ENCODE measurements at places on chromosomes 11 and 22.

DNA sequence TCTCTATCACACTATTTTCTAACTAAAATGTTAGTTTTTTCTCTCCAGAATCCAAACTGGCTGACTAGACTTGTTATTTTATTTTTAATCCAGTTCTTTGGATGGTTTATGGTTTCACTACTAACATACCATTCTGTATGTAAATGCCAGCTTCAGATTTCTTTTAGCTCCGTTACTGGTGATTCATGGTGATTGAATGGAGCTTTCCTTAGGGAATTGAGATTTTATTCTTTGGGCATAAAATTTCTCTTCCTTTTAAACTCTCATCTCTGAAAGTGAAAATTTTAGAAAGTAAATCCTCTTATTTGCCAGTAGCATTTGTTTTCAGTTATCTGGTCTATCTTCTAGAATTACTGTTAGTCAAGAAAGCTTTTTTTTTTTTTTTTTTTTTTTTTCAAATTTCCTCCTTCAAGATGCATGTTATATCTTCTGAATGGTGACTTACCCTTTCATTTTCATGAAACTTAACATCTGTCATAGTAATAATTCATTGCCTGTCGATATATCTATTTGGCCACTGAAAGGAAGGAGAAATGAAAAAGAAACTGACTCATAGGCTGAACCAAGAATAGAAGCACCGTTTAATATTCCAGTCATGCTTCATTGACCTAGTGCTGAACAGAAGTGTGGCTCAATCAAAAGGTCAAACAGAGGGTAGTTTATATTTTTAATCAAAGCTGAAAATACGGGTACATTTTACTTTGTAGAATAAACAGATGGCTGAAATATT, 6.4 kb downstream of the ENDOD1 start:
- no peak for DNase-seq

- no peak for DNase-seq
These were observed 1084.9 kb downstream of the BRD1 start for GRCh38 chr22:48742556-48743343.

DNA sequence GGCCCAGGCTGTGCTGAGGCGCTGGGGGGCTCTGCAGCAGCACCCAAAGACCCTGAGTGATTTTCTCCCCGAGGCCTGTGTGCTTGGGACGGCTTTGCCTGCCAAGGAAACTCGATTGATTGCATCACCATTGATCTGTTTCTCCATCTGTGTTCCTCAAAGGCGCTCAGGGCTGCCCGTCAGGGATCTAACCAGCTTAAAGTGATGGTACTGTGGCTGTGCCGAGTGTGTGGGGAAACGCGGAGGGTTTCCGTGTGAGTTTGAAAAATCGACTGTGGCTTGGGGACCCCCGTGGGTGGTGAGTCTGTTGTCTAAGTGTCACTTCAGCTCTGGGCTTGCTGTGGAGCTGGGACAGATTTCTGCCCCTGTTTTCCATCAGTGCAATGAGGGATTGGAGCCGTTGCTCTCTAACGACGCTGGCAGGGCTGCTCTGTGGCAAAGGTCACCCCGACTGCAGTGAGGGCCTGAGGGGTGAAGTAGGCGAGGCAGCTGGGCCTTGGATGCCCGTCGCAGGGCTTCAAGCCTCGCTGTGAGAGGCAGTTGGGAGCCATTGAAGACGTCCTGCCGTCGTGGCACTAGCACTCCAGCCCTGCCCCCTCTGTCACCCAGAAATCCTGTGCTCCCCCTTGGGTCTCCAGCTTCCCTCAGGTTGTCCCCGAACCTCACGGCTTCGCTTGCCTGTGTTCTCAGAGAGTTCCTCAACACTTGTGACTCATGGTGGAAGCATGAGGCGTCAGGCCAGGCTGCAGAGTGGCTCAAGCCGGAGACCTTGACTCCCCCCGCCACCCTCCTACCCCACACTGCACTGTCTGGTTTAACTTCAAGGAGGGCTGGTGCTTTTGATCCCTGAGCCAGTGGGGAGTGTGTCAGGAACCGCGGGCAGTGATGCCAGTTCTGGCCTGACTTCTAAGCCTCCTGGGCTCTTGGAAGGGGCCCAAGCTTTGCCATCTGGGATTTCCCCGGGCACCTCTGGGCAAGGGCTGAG, 21.8 kb downstream of the CACNA1I start:
- no peak for DNase-seq

GRCh38 chr11:105000797-105001196, 22.2 kb downstream of the CASP5 start:
- DNase-seq = peak; percentile 86

GRCh38 chr11:96062134-96062533, 138.2 kb upstream of the MTMR2 start:
- peak; percentile 70 for DNase-seq

GRCh38 chr11:39777035-39777434, 1682.4 kb downstream of the LRRC4C start:
- no peak for DNase-seq

DNA sequence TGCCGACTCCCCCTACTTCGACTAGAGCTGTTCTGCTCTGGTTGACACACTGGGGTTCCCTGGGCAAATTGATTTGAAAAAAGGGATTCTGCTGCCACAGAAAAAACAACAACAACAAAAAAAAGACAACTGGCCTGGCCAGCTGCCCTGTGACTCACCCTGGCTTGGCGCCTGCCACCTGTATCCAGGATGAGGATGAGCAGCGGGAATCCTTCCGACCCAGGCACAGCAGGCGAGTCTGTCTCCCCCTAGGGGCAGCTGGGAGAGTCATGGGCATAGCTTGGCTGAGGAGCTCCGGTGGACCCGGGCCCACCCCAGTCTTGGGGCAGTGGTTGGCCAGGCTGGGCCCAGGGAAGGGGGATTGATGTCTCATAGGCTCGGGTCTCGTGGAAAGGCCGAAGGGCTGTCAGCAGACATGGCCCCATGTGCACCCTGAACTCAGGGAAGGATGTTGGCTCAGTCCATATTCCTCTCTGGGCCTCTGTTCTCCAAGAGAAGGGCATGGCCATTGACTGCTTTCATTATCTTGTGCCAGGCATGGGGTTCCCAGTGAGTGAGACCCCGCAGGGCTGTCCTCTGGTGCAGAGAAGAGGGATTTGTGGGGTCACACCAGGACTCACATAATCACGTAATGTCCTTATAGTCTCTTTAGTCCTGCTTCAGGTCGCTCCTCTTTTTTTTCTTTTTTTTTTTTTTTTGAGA, 10.4 kb upstream of the SUN2 start:
- peak; percentile 81 for DNase-seq

- DNase-seq = no peak
These were observed 943 bp downstream of the DUSP8 start for GRCh38 chr11:1570896-1571759.

DNA sequence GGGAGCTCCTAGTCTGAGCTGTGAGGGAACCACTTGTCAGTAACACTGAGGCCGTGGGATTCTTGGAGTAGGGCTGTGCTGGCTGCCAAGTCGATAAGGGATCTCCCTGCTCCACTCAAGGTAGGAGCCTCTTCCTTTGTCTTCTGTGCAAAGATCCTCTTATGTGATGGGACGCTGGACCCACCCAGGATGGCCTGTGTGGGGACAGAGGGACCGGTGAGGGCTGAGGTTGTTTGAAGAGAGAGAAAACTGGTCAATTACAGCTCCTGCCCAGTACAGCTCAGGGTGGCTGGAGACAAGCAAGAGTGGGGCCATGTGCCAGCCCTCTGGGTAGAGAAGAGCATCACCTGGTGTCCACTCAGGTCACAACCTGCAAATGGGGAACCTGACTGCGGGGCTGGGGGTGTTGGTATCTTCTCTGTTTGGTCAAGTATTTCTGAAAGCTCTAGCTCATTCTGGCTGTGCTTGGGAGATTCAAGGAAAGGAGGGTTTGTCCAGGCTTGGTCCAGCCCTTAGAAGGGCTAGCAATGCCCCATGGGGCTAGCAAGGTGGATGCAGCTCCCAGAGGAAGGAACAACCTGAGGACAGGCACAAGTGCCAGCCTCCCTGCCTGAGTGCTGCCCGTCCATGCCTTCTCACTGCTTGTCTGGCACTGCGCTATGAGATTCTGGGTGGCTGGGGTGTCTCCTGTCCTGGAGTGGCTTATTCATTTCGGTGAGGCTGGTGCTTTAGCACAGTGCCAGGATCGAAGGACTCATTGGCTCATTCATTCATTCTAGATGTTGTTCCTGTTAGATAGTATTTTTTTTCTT, 27.6 kb upstream of the BAIAP2L2 start:
- no peak for DNase-seq

DNA sequence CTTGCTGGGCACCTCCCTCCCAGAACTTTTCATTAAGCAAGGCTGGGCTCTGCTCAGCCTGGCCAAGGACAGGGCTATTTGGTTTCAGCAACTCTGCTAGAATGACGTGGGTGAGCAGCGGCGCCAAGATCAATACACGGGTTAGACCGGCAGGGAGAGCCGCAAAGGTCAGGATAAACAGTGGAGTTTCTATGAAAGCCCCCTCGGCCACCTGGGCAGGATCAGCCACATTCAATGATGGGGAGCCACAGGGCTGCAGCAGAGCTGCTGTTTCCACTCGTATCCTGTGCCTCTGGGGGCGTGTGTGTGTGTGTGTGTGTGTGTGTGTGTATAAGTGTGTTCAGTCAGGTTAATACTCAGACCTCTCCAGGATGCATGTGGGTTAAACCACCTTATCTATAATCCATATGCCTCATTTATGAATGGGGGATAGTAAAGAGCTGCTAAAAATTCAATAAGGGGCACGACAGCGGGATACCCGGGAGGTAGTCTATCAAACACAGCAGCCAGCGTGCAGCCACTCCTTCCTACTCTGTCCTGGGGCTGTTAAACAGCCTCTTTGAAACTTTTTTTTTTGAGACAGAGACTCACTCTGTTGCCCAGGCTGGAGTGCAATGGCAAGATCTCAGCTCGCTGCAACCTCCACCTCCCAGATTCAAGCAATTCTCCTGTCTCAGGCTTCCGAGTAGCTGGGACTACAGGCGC, 34.8 kb downstream of the MYH9 start:
- peak; percentile 79 for DNase-seq

GRCh38 chr11:13366266-13367026, 88.9 kb downstream of the BMAL1 start:
- DNase-seq = no peak

DNA sequence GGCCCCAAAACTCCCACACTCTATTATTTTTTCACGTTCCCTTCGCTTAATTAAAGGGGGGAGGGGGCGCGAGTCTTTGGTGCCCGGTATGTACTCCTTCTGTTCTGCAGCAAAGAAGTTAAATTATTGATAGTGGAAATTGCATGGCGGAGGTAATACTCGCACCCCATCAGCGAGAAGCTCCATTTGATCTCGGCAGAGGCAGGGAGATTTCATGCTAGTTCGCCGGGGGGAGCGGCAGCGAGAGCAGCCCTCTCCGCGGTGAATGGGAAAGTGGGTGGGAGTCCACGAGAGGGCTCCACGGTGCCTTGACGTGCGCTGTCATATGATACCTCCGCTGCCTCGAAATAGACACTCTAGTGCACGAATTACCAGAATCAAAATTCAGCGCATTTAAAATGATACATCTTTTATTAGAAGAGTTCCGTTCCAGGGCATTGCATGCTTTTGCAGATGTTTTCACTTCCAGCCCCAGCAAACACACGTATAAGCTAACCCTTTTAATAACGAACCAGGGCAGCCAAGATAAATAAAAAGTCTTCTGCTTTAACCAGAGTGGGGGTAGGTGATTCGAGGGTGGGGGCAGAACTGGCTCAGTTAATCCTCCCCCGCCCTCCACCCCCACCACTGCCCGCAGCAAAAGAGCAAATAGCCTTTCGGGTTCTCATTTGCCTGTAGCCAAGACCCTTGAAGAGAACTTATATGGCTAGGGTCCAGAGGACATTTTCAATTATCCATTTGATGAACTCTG, 1.3 kb upstream of the BDNF start:
- DNase-seq = no peak

- no peak for DNase-seq
These were observed 5.1 kb downstream of the C11orf42 start for GRCh38 chr11:6210274-6210955.

GRCh38 chr11:57318178-57318577, 6.6 kb downstream of the TNKS1BP1 start:
- no peak for DNase-seq

DNA sequence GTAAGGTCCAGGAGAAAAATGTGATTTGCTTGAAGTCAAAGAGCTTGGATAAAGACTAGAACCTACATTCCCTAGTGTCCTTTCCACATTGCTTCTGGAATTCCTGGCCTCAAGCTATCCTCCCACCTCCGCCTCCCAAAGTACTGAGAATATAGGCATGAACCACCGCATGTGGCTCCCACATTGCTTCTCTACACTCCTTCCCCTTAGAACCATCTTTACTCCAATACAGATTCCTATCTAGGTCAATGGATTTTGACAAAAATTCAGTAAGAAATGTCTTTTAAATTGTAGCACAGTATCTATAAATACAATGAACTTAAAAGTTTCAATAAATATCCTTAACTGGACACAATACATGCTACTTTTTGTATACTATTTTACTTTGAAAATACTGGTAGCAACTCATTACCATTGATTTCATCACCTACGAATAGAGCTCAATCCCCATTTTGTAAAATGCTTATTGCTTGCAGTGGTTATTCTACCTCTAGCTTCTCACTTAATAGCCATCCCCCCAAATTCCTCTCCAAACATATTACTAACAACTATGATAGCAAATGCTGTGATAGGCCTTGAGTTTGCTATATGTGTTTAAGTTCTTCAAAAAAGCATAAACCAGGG, 53.4 kb downstream of the GAB2 start:
- no peak for DNase-seq

DNA sequence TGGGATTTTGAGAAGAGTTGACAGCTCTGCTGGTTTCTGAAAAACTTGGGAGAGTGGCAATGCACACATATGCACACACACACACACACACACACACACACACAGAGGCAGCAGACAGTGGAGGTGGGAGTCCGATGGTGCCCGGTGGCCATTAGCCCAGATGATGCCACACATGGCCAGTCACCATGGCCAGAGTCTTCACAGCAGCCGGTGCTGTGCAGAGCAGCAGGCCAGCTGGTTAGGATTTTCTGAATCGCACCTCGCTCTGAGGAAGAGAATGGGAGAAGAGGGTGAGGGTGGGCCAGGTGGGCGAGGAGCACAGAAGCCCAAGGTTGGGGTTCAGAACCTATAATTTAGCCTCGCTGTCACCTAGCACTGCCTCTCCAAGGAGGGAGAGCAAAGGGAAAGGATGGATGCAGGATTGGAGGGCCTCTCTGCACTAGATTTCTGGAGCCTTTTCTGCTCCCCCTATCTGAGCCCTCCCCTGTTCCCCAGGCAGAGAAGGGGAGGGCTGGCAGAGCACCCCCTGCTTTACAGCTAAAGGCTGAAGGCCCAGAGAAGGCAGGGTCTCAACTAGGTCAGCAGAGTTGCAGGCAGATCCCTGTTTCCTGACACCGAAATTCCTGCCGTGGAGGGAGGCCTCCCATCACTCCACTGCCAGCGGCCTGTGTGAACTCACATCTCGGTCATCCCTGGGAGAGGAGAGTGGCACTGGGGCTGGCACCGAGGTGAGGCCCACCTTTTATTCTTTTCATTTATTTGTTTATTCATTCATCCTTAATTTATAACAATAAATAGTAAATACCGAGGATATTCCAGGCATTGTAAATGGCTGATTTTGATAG, 25.8 kb upstream of the FXYD6 start:
- DNase-seq = no peak

- DNase-seq = no peak
These were observed 63.5 kb upstream of the FDX1 start for GRCh38 chr11:110366291-110366690.
